D721Med (cell line): ENCODE measurements at places on chromosomes 5 and 9.

DNA sequence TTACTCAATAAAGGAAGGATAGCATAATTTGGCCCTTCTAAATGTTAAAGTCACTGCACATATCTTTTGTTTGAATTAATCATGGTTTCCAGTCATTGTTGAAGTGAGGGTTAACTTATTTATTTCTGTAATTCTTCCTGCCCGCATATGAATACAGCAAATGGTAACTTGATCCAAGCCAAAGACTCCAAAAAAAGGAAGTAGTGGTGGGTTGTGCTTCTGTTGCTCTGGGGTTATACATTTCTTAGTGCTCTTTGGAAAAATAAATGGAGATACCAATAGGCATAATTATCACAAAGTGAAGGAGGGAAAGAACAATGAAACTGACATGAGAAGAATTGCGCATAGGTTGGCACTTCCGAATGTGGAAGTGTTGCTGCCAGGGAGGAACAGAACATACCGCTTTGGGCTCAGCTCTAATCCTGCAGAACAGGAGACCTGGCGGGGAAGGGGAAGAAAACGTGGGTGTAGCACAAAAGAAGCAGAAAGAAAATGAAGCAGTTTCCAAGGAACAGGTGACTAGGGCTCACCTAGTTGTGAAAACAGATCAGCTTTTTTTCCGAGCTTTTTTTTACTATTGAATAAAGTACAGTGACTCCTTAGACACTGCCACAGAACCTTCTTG lies 69.7 kb upstream of the TAF11L2 start:
- DNase-seq = no peak

GRCh38 chr9:124779368-124780059 lies 2.6 kb downstream of the OLFML2A start:
- DNase-seq = no peak

- DNase-seq = no peak
Measured at GRCh38 chr5:61087921-61088320, 74.3 kb downstream of the SMIM15 start.

GRCh38 chr9:137194388-137194787 lies 5.9 kb downstream of the SSNA1 start:
- no peak for DNase-seq

DNA sequence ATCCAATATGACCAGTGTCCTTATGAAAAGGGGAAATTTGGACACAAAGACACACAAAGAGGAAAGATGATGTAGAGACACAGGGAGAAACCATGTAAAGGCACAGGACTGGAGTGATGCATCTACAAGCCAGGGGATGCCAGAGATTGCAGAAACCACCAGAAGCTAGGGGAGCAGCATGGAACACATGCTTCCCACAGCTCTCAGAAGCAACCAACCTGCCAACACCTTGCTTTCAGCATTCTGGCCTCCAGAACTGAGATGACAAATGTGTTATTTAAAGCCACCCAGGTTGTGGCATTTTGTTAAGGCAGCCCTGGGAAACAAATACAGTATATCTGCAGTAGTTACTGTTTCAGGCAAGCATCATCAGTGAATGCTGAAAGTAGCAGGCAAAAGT lies 23.2 kb downstream of the DAP start:
- no peak for DNase-seq

DNA sequence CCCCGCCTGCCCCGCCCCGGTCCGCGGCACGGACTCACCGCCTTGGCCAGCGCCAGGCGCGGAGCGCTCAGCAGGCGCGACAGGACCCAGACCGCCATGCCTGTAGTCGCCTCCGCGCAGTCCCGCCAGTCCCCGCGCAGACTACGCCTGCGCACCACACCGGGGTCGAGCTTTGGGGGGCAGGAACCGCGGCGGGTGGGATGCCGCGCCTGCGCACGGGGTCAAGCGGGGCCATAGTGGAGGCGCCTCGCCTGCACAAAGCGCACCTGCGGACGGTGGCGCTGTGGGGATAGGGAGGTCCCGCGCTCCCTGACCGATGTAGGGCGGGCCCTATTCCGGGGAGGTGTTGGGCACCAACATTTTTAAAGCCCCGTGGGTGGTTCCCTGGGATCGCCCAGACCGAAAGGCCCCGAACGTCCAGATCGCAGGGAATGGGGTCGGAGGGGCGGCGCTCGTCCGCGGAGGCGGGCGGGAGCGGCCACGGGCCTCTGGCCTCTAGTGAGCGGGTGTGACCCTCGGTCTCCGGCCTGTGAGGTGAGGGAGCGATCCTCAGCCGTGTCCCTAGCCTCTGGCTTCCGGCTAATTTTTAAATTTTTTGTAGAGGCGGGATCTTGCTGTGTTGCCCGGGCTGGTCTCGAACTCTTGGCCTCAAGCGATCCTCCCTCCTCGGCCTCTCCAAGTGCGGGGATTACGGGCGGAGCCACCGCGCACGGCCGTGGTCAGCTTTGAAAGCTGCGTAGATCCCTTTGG lies 70.8 kb upstream of the LPCAT1 start:
- DNase-seq = peak; percentile 91

- DNase-seq = no peak
Measured at GRCh38 chr9:136004712-136005111, 43.5 kb upstream of the UBAC1 start.

GRCh38 chr5:2184026-2184366 lies 301.3 kb upstream of the IRX4 start:
- no peak for DNase-seq

DNA sequence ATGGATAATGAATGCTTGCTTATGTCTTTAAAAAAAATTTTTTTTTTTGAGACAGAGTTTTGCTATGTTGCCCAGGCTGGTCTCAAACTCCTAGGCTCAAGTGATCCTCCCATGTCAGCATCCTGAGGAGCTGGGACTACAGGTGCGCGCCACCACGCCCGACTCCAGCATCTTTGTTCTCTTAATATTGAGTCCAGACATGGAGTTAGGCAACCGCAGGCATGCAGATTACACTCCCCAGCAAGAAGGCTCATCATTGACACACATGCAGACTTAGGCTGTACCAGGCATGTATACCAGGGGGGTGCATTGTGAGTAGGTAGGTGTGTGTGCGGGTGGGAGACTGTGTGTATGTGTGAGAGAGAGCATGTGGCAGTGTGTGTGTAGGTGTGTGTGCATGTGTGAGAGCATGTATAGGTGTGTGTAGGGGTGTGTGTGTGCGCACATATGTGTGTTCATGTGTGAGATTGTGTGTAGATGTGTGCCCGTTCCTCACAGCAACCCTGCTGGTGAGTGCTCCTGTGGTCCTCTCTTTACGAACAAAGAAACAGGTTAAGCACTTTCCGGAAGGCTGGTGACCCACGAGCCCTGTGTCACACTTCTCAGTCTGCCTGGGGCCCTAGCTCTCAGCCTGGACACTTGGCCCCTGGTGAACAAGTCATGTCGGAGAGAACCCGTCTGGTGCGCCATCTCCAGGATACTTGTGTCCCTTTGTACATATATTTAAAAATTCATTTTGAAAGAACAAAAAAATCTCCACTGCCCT lies 6.2 kb downstream of the OBP2B start:
- DNase-seq = no peak

DNA sequence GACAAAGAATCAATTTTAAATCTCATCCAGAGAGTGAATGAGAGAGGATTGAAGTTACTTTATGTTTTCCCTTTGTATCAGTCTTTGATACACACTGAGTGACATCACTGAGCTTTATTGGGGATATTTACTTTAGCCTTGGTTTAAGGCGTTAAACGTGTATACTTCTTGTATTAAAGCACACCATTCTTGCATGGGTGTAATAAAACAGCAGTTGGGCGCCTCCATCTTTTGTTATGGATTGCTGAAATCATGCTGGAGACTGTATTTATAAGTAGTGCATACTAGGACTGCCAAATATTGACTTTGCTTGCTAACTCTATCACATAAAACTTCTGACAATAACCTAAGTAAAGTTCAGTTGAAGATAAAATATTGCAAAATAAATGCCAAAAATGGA lies 1755.8 kb upstream of the WWC1 start:
- no peak for DNase-seq

- DNase-seq = no peak
Measured at GRCh38 chr9:134243778-134244467, 79.6 kb upstream of the RNU6ATAC start.

- no peak for DNase-seq
Measured at GRCh38 chr5:68883436-68883835, 210.4 kb upstream of the SLC30A5 start.
